ENCODE measurements at places on chromosomes 7 and 10. TPM values are rescaled to one million over a fixed set of nuclear protein-coding genes. Genes with fewer than 3 reads are reported as not detected.

GRCh38 chr7:1539882-1540775, 9.6 kb downstream of the MAFK start:
- DNase-seq, result no peak

- no peak for DNase-seq
These were observed 262.1 kb downstream of the LRMDA start for GRCh38 chr10:75693489-75693888.

DNA sequence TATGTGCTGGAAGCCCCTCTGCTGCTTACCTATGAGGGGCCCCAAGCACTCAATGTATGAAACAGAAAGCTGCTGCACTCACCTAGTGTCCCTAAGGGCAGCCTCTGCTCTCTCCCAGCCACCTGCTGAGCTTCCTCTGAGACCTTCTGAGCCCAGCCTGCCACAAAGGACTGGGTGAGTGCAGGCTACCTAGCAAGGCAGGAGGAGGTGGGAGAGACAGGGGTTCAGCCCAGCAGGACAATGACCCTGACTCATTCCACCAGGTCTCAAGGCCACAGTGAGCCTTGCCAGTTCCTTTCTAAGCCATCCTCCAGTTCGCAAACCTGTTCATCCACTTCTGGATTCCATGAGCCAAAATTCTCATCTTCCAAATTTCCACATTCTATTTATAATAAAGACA, 16.3 kb downstream of the VOPP1 start:
- no peak for DNase-seq

GRCh38 chr7:17502213-17503060, 204.0 kb downstream of the AHR start:
- DNase-seq, result no peak

GRCh38 chr10:113867904-113868303, 13.4 kb downstream of the NHLRC2 start:
- no peak for DNase-seq

GRCh38 chr10:110613341-110613995, 30.7 kb upstream of the RBM20 start:
- no peak for DNase-seq

GRCh38 chr7:7214398-7215347, 32.3 kb downstream of the C1GALT1 start:
- no peak for DNase-seq

Gene ELFN1
- total RNA-seq, result 0.68 TPM

Gene DEPP1
- total RNA-seq, result 518 TPM

Gene IQCE
- 40.2 TPM for total RNA-seq

Gene CPA4
- not detected for total RNA-seq

Measured in thyroid gland (tissue), 4 donors.